ENCODE measurements at places on chromosomes 6 and 20.
A peak's percentile ranks its signal among the peaks of the same experiment; 100 is the strongest.

DNA sequence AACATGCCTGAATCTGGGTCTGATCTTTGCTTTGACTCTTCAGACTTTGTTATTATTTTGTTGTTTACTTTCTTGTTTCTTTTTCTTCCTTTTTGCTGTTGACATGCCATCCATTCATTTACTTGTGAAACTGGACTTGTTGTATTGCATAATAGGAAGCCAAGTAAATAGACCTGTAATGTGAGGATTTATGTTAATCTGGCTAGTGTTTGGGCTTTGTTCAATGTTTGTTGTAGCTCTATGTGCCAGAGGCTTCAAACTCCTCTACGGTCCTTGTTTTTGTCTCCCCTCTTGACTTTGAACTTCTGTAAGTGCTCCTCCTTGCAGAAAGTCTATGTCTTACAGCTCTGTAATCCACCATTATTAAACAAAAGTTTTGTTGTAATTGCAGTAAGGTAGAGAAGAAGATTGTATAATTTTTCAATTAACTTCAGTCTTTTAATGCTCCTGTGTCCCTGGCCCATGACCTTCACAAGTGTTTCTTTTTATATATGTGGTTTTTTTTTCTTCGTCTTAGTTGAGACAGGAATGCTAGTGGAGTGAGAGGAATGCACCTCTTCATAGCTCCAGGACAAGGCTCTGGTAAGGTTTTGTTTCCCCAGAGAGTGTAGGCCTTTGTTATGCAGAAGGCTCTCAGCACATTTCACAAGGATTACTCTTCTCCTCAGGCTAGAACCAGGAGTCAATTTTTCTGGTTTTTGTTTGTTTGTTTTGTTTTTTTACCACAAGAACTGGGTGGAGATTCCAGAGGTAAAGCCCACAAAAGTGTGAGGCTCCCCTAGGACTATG, 1061.8 kb upstream of the CITED2 start:
- DNase-seq = no peak

DNA sequence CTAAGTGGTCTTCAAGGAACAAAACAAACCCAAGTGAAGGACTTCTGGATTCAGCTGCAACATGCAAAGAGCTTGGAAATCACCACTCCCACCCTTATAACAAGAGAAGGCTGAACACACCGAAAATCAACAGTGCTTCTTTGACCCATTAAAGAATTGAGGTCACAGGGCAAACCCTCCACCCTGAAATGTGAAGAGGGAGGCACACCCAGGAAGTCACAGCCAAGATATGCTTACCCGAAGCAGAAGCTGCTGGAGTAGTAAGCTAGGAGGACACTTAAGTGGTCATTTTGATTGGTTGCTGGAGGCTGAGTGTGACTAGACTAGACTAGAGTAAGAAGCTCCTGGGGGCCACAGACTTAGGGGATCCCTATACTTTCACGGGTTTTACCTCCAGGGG, 188.2 kb upstream of the SSTR4 start:
- DNase-seq = no peak

GRCh38 chr6:114339706-114340105, 3.1 kb downstream of the HS3ST5 start:
- no peak for DNase-seq

GRCh38 chr20:62405108-62405980, 1.7 kb downstream of the CABLES2 start:
- no peak for DNase-seq

- no peak for DNase-seq
Measured at GRCh38 chr6:148398244-148398643, 55.6 kb downstream of the SASH1 start.

DNA sequence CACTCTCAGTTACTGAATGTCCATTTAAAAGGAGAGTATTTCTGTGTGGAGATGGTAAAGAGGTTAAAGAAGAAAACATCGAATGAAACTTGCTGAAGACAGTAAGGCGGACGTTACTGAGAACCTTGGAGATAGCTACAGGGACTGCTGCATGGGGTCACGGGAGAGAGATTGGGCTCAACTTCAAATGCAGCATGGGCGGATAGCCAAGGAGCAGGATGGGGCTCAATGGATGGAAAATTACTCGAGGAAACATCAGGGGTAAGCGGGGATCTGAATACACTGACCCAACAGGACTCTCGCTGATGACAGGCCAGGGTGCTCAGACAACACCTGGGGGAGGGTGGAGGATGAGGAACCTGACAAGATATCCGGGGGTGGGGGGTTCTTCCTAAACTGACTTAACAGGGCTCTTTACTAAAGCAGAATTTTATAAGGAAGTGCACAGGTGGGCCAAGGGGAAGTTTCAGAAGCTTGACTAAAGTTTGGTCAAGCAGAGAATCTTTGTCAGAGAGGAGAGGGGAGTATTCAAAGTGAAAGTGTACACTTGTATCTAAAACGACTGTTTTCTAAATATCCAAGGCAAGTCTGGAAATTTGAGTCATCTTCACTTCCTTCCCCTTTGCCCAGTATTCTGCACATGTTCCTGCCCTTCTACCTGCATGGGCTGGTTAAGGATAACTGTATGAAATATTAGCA, 22.8 kb downstream of the ECT2L start:
- DNase-seq = no peak

- DNase-seq = no peak
Measured at GRCh38 chr20:33506576-33506975, 16.7 kb downstream of the CBFA2T2 start.

GRCh38 chr6:125558241-125558843, 191.1 kb upstream of the HEY2 start:
- DNase-seq = no peak

DNA sequence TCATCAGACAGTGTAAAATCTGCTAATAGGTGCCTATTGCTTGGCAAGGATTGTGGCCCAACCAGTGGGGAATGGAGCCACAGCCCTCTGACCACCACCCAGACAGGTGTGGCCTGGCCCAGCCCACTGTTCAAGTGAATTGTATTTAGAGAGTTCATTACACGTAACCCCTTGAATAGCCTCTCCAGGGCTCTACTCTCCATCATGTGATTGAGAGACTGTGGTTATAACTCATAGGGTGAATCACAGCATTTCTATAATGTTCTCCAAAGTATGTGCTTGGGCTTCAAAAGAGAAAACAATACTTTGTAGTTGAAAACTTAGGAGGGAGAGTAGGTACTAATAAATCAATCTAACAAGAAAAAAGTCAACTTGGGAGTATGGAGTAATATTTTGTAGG, 38.4 kb downstream of the ALDH8A1 start:
- no peak for DNase-seq

GRCh38 chr20:50468378-50468798, 41.8 kb upstream of the PTPN1 start:
- no peak for DNase-seq

DNA sequence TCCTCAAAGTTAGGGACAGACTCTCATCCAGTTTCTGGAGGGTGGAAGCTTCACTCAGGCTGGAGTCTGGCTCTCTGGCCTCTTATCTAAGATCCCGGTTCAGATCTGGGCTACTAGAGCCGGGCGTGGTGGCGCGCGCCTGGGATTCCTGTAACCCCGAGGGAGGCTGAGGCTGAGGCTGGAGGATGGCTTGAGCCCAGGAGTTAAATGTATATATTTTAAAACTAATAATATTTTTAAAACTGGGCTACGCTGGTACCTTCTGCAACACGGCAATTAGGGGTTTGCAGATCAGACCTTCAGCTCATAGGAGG, 710 bp upstream of the ZNF343 start:
- no peak for DNase-seq

DNA sequence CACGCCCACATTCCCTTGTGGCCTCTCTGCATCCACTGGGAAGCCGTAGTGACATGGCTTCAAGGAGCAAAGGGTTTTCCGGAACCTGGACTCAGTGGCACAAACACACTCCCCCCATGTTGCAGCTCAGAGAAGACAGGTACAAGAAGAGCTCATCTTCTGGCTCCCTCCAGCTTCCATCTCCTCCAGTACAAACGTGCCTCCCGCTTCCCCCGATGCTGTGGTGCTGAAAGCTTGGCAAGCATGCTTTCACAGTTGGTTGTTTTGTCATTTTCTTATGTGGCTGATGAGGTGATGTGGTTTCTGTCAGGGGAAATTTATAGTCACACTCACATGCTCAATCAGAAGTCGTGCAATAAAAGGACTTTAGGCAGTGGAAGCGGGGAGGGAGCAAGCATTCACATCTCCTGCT, 258.5 kb downstream of the KIF16B start:
- DNase-seq = no peak

DNA sequence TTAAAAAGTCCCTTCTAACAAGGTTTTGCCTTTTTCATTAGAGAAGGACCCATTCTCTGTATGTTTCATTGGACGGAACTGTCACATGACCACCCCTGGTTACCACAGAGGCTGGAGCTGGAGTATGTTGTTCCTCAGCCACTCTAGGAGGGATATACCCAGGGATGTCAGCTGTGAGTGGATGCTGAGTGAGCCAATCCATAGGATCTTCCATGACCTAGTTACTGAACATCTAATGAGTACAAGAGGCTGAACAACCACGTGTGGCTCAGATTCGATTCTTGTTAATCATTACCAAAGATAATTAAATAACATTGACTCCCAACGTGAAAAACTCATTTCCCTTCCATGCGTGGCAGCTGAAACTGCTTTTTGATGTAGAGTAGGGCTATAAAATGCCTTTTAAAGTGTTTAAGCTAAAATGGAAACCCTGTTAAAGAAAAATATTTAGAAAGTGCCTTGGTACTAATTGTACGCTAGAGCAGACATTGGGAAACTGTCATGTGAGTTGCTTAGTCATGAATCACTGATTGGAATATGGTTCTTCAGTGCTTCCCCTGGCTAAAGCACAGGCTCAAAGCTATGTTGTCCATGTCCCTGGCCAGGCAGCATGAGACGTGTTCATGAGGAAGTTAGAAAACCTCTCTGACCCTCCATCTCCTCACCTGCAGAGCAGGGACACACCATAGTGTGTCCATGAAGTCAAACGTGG, 256.1 kb downstream of the ZNF217 start:
- no peak for DNase-seq

- peak; percentile 81 for DNase-seq
Measured at GRCh38 chr6:156953479-156954146, 176.4 kb downstream of the ARID1B start.
